Breast epithelium (tissue), 4 donors: ENCODE measurements at places on chromosomes 2 and 18. TPM values are rescaled to one million over a fixed set of nuclear protein-coding genes. Genes with fewer than 3 reads are reported as not detected.
A peak's percentile ranks its signal among the peaks of the same experiment; 100 is the strongest.

DNA sequence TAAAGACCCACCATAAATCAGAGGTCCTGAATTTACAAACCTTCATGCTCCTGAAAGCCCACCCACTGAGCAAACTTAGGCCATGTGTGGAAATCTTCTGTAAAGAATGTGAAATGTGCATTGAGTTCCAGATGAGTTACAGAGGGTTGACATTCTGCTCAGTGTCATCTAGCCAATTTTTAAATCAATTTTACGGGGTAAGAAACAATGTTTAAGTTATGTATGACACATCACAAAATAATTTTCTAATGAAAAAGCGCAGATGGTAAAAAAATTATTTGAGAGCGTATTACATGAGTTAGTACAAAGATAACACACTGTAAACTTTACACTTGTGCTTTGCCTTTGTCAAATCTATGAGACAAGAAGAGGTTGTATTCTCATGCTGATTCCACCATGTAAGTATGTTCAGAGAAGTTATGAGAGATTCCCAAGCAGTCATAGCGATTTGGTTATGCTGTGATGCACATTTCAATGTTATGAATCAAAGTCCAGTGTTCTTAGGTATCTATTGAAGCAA is 446.3 kb downstream of the ADCYAP1 start:
- H3K4me3 ChIP-seq, result no peak overlapping the region
- DNase-seq, result no peak
- H3K36me3 ChIP-seq, result no peaks in the 10 kb centered on the region
- H3K4me1 ChIP-seq, result no peaks in the 10 kb centered on the region
- H3K27me3 ChIP-seq, result no peaks in the 10 kb centered on the region

The CDK15 gene
- total RNA-seq, result 0.33 TPM

The GYPC gene
- 127 TPM for total RNA-seq

DNA sequence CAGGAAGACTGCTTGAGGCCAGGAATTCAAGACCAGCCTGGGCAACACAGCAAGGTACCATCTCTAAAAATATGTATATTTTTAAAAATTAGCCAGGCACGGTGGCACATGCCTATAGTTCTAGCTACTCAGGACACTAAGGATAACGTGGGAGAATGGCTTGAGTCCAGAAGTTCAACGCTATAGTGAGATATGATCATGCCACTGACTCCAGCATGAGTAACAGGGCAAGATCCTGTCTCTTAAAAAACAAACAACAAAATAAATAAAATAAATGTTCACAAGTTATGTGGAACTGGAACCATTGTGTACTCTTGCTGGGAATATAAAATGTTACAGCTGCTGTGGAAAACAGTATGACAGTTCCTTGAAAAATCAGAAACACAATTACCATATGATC is 47.2 kb downstream of the USP34 start:
- H3K4me3 ChIP-seq, result no peak overlapping the region
- H3K36me3 ChIP-seq, result no peaks in the 10 kb centered on the region
- H3K27ac ChIP-seq, result no peak overlapping the region
- no peaks in the 10 kb centered on the region for H3K27me3 ChIP-seq
- H3K4me1 ChIP-seq, result peaks cover 6% of the 10 kb centered on the region

DNA sequence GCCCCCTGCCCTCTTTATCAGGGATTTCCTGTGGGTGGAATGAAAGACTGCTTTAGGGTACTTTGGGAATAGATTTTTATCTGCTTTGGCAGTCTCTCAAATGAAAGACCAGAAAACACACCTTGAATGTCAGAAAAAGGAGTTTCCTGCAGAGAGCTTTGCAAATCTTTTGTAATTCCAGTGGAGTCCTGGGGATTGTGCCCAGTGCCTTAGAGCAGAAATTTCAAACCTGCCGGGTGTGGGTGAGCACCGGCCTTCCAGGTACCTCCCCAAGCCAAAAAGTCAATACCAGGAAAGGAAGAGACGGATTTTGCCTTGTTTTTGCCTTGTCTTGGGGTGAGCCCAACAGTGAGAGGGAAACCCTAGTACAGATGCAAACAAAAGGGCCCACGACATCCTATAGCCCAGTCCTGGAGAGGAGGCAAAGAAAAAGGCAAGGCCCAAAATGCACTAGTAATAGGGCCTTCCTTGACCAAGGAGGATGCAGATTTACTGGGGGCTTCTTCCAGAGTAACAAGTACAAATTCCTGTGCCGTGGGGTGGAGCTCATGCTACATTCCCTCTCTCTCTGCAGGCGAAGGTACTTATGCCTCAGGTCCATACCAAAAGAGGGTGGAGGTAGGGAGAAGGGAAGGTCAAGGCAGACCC is 36.4 kb downstream of the FOXI3 start:
- H3K27ac ChIP-seq, result no peak overlapping the region
- DNase-seq, result no peak
- H3K27me3 ChIP-seq, result no peaks in the 10 kb centered on the region

DNA sequence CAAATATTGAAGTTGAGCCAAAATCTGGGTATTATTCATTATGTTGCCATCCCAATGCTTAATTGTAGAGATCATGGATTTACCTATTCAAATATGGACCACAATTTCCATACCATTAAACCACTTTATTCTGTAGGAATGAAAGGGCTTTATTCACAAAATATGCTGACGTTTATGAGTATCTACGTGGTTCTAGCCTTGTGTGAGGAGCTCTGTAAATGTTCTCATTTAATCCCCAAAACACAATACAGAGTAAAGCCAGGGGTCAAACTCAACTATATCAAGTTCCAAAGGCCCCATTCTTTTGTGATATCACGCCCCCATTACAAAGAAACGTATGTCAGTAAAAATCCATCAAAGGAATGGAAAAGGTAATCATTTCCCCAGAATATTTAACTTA is 61.9 kb downstream of the ANTXR1 start:
- no peak for DNase-seq
- no peaks in the 10 kb centered on the region for H3K36me3 ChIP-seq
- H3K4me3 ChIP-seq, result no peak overlapping the region
- no peak overlapping the region for H3K27ac ChIP-seq
- H3K4me1 ChIP-seq, result no peaks in the 10 kb centered on the region
- no peaks in the 10 kb centered on the region for H3K27me3 ChIP-seq

- no peak for DNase-seq
- no peaks in the 10 kb centered on the region for H3K36me3 ChIP-seq
- no peaks in the 10 kb centered on the region for H3K27me3 ChIP-seq
- H3K4me1 ChIP-seq, result no peaks in the 10 kb centered on the region
These were observed 37.0 kb downstream of the TMEFF2 start for GRCh38 chr2:192157776-192158175.

DNA sequence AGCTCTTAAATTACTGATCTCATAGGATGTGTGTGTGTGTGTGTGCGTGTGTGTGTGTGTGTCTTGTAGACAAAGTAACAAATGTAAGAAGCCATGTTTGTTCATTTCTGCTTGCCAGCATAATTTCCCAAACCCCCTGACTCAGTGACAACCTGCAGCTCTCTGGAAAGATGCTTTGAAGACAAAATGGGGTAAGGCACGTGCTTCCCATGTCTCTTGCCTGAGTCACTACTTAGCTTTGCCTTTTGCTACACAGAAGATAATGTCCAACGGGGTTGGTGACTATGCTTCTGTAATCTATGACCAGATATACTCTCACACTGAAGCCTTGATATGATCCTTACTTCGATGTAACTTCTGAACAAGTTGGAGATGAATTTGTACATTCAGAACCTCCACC is 332.0 kb downstream of the SLC4A3 start:
- H3K36me3 ChIP-seq, result no peaks in the 10 kb centered on the region
- DNase-seq, result no peak
- no peaks in the 10 kb centered on the region for H3K27me3 ChIP-seq
- no peak overlapping the region for H3K4me3 ChIP-seq
- H3K4me1 ChIP-seq, result no peaks in the 10 kb centered on the region

GRCh38 chr2:118291251-118291880 is 203.1 kb downstream of the INSIG2 start:
- DNase-seq, result no peak
- no peak overlapping the region for H3K27ac ChIP-seq
- no peaks in the 10 kb centered on the region for H3K36me3 ChIP-seq
- H3K27me3 ChIP-seq, result no peaks in the 10 kb centered on the region

DNA sequence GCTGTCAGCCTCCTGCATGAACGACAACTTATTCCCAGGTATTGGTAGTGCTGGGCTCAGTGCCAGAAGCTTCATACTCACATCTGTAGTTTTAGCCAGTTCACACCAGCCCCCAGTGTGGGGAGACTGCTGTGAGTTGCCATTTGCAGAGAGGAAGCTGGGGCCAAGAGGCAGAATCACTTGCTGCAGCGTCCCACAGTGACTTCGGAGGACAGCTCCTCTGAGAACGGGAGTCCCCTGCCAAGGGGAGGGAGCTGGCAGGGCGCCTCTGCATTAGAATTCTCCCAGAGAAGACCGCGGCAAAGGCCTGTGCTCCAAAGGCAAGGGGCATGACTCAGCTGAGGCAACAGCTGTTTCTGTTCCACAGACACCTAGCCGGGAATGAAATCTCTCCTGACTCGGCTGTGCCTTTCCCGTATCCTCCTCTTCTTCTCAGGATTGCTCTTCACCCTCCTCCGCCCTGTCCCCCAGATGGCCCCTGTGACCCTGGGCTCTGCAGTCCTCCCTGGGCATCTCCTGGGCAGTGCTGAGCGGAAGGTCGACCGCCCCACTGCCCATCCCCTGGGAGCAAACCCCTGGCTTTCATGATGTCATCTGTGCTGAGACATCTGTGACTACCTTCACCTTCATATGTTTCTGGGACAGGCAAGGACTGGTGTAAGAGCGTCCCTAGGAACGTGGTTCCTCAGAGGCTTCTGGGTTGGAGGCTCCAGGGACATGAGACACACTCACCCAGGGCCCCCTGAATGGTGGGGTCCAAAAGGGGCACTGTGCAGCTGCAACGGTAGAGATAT is 18.0 kb downstream of the MAL start:
- no peaks in the 10 kb centered on the region for H3K36me3 ChIP-seq
- no peak overlapping the region for H3K4me3 ChIP-seq
- DNase-seq, result peak; percentile 63
- no peaks in the 10 kb centered on the region for H3K27me3 ChIP-seq

The TCF7L1 gene
- 5.9 TPM for total RNA-seq

DNA sequence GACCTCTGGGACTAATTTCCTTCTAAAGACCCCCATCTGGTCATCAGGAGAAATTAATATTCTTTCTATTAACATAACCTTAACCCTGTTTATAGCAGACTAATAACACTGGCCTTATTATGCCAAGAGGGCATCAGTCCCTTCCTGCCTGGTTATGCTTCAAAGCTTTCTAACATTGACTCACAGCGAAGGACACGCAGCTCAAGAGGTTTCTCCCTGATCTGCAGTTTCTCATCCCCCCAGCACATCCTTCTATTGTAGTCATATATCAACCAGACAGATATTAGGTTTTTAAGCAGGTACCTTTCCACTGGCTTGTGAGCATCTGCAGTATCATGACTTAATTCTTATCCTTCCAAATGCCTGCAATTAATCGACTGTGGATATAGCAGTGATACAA is 100.0 kb upstream of the CXCR4 start:
- DNase-seq, result no peak
- no peaks in the 10 kb centered on the region for H3K4me1 ChIP-seq
- no peaks in the 10 kb centered on the region for H3K36me3 ChIP-seq

The GAREM1 gene
- 12.0 TPM for total RNA-seq

The SERPINB3 gene
- total RNA-seq, result not detected

DNA sequence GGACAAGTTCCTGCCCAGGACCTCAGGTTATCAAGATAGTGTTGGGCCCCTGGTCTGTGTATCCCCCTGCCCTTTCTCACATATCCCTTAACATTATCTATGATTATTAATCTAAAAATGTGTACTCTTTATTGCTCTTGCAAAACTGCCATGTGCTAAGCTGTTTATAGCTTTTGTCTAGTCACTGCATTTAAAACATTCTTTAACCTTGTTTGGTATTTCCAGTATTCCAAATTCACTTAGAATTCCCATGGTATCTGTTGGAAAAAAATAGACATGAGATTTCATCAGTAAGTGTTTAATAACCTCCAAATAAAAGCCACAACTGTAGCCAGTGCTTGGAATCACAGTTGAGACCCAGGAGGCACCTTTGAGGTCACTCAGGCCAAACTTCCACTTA is 16.2 kb upstream of the GLS start:
- no peak overlapping the region for H3K4me3 ChIP-seq
- H3K27ac ChIP-seq, result no peak overlapping the region
- no peaks in the 10 kb centered on the region for H3K4me1 ChIP-seq
- no peaks in the 10 kb centered on the region for H3K36me3 ChIP-seq
- no peaks in the 10 kb centered on the region for H3K27me3 ChIP-seq
- DNase-seq, result no peak

- H3K27ac ChIP-seq, result peak overlapping the region; percentile 90
- H3K4me3 ChIP-seq, result peak overlapping the region; percentile 77
- H3K36me3 ChIP-seq, result no peaks in the 10 kb centered on the region
- H3K4me1 ChIP-seq, result no peaks in the 10 kb centered on the region
These were observed 1.2 kb downstream of the ST3GAL5 start for GRCh38 chr2:85887566-85888019.

DNA sequence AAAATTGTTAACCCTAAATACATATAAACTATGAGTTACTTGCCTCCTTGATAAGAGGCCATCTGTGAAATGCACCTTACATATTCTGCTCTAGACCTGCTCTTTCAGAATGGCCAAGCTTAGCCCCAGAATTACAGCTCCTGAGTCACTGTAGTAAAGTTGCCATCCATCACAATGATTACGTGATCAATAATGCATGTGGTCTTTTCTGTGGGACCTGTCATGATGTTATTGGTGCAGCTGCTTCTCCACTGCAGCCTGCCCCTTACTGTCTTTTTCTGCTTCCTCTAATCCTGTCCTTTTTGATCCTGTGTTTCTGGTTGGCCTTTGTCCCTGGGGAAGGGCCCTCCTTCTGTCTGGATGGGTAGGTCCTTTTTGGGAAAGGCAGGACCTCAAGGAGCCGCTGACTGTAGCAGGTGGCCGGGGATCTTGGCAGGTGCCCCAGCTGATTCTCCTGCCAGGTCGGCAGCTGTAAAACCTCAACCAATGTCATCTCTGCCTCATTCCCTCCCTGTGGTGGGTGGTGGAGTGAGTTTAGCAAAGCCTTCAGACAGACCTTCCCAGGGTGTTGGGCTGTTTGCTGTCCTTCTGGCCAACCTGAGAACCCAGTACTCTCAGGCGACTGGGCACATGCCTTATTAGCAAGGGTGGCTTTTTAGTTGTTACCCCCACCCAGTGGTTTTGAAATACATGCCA is 126.2 kb upstream of the EML6 start:
- peak overlapping the region; percentile 64 for H3K27ac ChIP-seq

The RAD51AP2 gene
- under 0.01 TPM for total RNA-seq

DNA sequence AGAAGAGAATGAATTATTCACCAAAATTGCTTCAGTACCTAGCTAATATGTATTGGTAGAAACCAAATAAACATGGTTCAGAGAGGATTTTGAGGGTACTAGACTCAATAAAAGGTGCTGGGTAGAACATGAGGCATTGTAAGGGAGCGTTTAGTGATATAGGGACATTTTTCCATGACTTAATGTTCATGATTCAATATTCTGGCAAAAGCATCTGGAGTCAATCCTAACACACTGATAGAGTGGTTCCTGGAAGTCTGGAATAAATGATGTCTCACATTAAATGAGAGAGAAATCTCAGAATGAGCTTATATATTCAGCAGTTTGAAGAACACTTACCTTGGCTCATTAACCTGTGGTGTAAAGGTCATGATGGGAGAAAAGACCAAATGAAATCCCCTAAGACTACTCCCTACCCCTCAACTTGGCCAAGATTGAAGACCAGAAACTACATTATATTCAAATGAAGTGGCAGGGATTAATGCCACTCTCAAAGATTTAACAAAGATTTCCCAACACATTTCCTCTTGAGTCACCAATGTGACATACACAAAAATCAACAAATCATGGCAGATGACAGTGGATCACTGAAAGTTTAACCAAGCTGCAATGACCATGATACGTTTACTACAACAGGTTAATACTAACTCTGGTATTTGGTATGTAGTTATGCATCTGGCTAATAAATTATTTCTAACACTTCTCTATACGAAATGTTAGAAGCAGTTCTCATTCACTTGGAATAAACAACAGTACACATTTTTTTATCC is 309.5 kb downstream of the SATB2 start:
- H3K27ac ChIP-seq, result no peak overlapping the region
- no peaks in the 10 kb centered on the region for H3K4me1 ChIP-seq
- H3K36me3 ChIP-seq, result no peaks in the 10 kb centered on the region
- DNase-seq, result no peak
- H3K4me3 ChIP-seq, result no peak overlapping the region
